ENCODE measurements at places on chromosomes 1 and 21.
A peak's percentile ranks its signal among the peaks of the same experiment; 100 is the strongest.

DNA sequence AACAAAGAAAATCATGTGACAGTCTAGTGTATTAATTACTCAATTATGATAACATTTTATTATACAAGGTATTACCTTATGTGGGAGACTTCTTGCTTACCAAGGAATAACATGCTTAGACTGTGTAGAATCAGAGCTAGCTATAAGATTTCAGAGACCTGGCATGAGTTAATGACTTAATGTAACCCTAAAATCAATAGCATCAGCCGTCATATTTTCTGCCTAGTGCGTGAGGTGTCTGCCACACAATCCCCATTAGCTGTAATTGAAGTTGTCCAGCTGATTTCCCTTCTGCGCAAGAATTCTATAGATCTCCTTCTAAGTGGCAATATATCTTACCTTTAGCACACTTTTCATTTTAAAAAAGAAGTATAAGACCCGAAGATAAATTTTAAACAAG is 28.8 kb downstream of the CHODL start:
- no peak for DNase-seq

GRCh38 chr1:77543822-77544448 is 138.5 kb downstream of the ZZZ3 start:
- no peak for DNase-seq

DNA sequence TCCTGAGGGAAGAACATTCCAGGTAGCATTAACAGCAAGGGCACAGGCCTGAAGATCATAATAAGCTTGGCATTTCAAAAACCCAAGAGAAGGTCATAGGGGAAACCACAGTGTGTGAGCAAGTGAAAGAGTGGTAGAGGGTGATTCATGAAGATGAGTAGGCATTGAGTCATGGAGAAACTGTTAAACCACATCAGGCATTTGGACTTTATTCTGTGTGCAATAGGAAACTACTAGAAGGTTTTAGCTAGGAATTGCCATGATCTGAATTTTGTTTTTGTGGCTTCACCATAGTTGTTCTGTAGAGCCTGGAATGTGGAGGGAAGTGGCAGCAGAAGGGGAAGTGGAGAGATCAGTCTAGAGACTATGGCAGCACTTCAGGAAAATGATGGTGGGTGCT is 359.0 kb upstream of the PTBP2 start:
- peak; percentile 94 for DNase-seq

- DNase-seq: no peak
These were observed 199.2 kb downstream of the HLX start for GRCh38 chr1:221078260-221078965.

GRCh38 chr1:46012236-46012635 is 120.2 kb downstream of the PIK3R3 start:
- no peak for DNase-seq

- DNase-seq: no peak
These were observed 222.7 kb upstream of the PTBP2 start for GRCh38 chr1:96498744-96499340.

DNA sequence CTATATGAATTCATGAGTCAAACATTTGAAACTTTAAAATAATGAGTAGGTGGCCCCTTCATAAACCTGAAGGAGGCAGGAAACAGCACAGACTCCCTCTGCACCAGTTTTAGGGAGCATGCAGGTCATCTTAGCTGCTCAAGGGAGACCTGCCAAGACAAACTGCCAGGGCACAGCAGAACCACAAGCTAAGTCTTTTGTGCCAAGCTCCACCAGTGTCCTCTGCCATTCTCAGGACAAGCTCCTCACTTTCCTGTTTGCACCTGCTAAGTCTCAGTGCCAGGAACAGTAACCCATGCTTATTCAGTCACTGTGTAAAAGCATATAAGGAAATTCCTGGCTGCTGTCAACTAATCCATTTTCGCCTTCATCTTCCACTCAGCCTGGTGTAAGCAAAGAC is 368.9 kb downstream of the SEC16B start:
- DNase-seq: no peak

GRCh38 chr1:17248781-17249180 is at the start of gene PADI3:
PADI3 (plus strand) TSS chr1:17249098; CDS start chr1:17249138, 40 bp downstream.
- DNase-seq: no peak

DNA sequence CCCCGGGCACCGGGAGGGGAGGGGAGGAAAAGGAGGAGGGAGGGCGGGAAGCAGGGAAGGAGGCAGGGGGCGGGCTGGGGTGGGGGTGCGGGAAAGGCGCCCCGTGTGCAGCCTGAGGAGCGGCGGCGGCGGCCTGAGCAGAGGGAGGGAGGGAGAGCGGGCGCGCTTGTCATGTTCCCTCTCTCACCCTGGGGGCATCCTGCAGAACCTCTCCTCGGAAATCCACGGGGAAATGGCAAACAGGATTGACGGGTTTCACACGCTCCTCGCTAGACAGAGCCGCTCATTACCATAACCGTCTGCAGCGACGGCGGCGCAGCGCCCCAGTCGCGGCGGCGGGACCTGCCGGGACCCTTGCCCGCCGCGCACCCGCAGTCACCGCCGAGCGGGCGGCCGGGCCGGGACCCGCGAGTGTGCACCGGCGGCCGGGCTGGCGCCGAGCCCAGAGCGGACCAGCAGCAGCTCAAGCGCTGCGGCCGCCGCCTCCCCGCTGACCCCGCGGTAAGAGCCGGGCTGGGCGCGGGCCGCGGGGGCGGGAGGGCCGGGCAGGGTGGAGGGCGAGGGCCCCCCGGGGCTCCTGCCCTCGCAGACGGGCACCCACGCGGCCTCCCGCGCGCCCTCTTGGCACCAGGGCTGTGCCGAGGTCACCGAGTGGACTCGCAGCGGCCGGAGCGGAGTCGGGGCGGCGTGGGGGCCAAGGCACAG is at the start of gene SERTAD4:
Gene SERTAD4 (plus strand): TSS at position 286 of the 705 bp plus-strand sequence. CDS start 5,165 bp downstream, outside the sequence.
- no peak for DNase-seq

DNA sequence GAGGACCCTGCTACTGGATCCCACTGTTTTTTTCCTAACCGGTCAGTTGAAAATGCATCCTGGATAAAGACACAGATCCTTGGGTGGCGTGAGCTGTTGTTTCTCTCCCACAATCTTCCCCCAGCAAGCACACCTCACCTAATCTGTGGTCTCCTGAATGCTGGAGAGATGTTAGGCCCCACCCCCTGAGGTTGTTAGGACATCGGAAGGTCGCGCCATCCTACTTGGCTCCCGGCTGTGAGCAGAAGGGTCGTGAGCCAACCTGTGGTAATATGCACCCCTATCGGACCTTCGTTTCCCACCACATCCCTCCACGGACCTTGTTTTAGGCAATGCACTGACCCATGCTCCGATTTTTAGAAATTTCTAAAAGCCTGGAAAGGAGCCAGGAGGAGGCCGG is 89.9 kb upstream of the IPO9 start:
- DNase-seq: no peak

GRCh38 chr1:239151937-239152336 is 234.4 kb upstream of the CHRM3 start:
- no peak for DNase-seq

DNA sequence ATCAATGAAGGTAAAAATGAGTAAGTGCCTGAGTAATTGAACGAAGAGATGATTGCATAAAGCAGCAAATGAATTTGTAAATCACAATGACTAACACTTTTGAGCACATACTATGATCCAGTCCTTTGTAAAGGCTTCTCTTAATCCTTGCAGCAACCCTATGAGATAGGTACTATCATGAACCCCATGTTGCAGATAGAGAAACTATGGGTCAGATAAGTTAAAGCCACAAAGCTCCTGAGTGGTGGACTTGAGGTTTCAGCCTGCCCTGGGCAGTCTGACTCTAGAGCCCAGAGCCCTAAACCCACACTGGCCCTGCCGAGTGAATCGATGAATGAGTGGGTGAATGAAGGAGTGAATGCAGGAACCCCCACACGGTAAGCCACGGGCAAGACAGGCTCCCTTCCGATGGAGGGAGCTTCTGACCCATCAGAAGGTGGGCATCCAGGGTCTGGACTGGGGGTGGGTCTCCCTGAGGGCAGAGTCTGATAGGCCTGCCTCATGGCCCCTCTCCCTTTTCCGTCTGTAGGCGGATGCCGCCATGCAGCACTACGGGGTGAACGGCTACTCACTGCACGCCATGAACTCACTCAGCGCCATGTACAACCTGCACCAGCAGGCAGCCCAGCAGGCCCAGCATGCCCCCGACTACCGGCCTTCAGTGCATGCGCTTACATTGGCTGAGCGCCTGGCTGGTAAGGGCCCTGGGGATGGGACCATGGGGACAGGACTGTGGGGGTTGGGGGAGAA is 17.0 kb downstream of the DMBX1 start:
- no peak for DNase-seq

- DNase-seq: peak; percentile 14
These were observed 135.1 kb downstream of the AK5 start for GRCh38 chr1:77416692-77417450.

GRCh38 chr21:14993115-14993514 is 71.7 kb downstream of the NRIP1 start:
- no peak for DNase-seq

GRCh38 chr1:165287329-165287728 is 69.2 kb downstream of the LMX1A start:
- DNase-seq: no peak

DNA sequence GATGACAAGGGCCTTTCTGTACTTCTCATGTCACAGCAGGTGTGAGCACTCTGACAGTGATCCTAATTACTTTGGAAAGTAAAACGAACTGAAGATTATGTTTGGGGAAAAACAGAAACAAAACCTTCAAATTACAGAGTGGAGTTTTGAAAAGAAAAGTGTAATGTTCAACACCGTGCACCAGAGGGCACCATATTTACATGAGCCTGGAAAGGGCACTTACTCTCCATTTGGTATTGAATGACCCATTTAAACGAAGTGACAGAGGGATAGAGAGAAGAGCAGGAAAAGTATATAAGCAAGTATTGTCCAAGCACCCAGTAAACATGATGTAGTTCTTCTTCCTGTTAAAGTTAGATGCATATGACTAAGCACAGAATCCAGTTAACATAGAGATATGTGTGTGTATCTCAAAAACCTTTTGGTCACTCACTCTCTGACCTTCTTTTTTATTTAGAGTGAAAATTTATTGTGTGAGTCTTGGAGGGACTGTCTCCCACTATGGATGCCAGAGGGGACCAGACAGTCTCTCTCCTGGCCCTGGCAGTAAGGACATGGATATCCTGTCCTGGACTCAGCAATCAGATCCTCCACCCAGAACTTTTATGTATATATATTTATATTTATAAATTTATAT is 3.8 kb upstream of the RGSL1 start:
- DNase-seq: peak; percentile 34

- DNase-seq: no peak
These were observed 1.7 kb downstream of the TOR3A start for GRCh38 chr1:179083533-179083932.

- DNase-seq: no peak
These were observed 634.8 kb downstream of the KCNT2 start for GRCh38 chr1:195973311-195973904.

DNA sequence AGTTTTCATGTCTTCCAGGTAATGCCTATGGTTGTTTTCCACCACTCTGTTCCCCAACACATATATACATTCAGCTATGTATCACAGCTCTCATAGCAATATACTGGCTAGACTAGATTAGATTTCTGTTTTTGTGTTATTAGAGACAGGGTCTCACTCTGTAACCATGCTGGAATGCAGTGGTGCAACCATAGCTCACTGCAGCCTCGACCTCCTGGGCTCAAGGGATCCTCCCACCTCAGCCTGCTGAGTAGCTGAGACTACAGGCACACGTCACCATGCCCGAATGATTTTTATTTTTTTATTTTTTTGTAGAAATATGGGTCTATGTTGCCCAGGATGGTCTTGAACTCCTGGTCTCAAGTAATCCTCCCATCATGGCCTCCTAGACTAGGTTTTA is 37.7 kb downstream of the SYNJ1 start:
- no peak for DNase-seq

DNA sequence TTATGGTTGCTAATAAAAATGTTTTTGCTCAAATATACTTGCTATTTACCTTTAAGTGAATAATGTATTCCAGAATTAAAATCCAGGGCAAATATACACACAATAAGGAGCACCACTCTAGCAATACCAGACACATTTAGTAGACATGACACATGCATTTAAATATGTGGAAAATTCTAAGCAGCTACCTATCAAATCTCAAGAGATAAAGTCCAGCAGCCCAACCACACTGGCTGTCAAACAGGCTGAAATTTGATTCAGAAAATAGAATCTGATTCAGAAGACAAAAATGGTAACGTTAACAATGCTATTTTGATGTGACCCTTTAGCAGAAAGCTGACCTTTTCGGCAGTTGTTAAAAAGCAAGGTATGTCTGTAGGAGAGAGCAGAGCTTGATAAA is 42.3 kb downstream of the PLEKHO1 start:
- DNase-seq: peak; percentile 88

DNA sequence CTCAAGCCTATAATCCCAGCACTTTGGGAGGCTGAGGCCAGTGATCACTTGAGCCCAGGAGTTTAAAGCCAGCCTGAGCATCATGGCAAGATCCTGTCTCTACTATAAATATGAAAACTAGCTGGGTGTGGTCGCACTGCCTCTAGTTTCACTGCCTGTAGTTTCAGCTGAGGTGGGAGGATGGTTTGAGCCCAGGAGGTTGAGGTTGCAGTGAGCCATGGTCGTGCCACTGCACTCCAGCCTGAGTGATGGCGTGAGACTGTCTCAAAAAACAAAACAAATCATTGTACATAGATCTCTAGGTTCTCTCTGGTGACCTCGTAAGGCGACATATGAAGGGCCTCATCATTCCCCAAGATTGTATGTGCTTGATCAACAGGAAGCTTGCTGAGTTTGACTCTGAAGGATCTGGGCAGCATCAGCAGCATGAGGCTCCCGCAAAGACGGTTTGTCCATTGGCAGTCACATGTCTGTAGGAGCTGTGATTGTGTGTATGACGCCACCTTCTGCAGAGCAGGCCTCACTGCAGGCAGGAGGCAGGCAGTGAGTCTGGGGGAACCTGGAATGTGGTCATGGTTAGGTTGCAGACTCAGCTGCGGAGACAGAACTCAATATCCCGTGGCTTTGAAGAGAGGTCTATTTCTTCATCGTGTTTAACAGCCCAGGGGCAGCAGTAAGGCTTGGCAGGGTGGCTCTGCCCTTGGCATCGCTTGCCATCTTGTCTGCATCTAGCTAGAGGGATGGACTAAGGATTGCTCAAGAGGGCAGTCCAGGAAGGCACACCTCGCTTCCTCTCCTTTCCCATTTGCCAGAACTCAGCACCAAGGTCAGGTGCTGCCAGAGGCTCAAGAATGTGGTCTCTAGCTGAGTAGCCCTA is 14.0 kb downstream of the ATP5PO start:
- peak; percentile 65 for DNase-seq

GRCh38 chr1:219120624-219121544 is 52.8 kb upstream of the LYPLAL1 start:
- DNase-seq: peak; percentile 41

DNA sequence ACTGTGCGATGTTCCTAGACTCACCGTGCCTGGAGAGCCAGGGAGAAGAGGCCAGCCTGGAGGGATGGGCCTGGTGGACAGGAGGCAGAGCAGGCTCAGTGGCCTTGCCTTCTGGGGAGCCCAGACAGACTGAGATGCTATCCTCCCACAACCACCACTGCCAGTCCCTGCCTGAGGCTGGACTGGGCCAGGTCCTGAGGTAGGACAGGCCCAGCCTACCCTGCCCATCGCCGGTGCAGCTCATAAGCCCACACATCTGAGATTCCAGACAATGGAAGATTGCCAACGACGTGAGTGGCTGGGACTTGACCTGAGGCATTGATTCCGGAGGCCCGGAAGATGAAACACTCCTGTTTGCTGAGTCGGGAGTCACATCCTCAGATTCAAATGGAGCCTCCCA is 5.8 kb downstream of the CLEC20A start:
- no peak for DNase-seq
